ENCODE measurements at places on chromosomes 6 and 20. TPM values are rescaled to one million over a fixed set of nuclear protein-coding genes. Genes with fewer than 3 reads are reported as not detected.

PACSIN1 gene
- total RNA-seq = 0.33 TPM

GRCh38 chr6:34536251-34536958 lies 19.7 kb downstream of the SPDEF start:
- no peak overlapping the region for H3K4me3 ChIP-seq
- peak; percentile 72 for DNase-seq
- peaks cover 16% of the 10 kb centered on the region for H3K4me1 ChIP-seq
- H3K27ac ChIP-seq = peak overlapping the region; percentile 83
- H3K36me3 ChIP-seq = no peaks in the 10 kb centered on the region
- no peaks in the 10 kb centered on the region for H3K27me3 ChIP-seq

RPS6KA2 gene
- 23.7 TPM for total RNA-seq

GRCh38 chr20:45873409-45874103 lies 7.5 kb upstream of the ZSWIM1 start:
- H3K27me3 ChIP-seq = no peaks in the 10 kb centered on the region
- H3K36me3 ChIP-seq = no peaks in the 10 kb centered on the region
- no peak for DNase-seq
- H3K27ac ChIP-seq = no peak overlapping the region
- H3K4me3 ChIP-seq = no peak overlapping the region
- no peaks in the 10 kb centered on the region for H3K4me1 ChIP-seq

GRCh38 chr6:129510950-129511349 lies 199.0 kb downstream of the ARHGAP18 start:
- no peaks in the 10 kb centered on the region for H3K36me3 ChIP-seq
- no peak overlapping the region for H3K4me3 ChIP-seq
- H3K27ac ChIP-seq = no peak overlapping the region

- DNase-seq = no peak
- no peaks in the 10 kb centered on the region for H3K36me3 ChIP-seq
- no peaks in the 10 kb centered on the region for H3K4me1 ChIP-seq
- peak overlapping the region; percentile 50 for H3K4me3 ChIP-seq
- H3K27ac ChIP-seq = no peak overlapping the region
- no peaks in the 10 kb centered on the region for H3K27me3 ChIP-seq
These were observed 61.9 kb downstream of the GPR6 start for GRCh38 chr6:110039981-110040383.

C4A gene
- total RNA-seq = 230 TPM

DNA sequence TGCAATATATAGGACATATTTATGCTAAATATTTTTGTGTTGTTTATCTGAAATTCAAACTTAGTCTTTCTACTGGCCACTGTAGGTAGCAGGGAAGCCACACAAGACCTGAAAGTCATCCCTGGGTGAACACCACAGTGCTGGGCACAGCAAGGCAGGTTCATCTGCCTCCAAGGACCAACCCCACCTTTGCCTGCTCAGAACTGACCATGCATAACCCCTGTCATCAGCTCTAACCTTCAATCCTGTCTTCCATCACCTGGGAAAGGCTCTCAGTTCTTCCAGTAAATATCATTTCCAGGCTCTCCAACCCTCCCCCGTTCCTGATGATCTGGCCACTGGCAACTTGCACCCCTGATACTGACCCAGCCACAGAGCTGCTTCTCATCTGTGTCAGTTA lies 32.7 kb upstream of the CST7 start:
- H3K4me3 ChIP-seq = no peak overlapping the region
- no peaks in the 10 kb centered on the region for H3K4me1 ChIP-seq
- no peaks in the 10 kb centered on the region for H3K27me3 ChIP-seq

GRCh38 chr20:35004051-35004725 lies 48.5 kb downstream of the MYH7B start:
- H3K4me3 ChIP-seq = no peak overlapping the region
- H3K4me1 ChIP-seq = no peaks in the 10 kb centered on the region
- no peaks in the 10 kb centered on the region for H3K27me3 ChIP-seq
- H3K36me3 ChIP-seq = peaks cover 43% of the 10 kb centered on the region
- peak; percentile 38 for DNase-seq

DNA sequence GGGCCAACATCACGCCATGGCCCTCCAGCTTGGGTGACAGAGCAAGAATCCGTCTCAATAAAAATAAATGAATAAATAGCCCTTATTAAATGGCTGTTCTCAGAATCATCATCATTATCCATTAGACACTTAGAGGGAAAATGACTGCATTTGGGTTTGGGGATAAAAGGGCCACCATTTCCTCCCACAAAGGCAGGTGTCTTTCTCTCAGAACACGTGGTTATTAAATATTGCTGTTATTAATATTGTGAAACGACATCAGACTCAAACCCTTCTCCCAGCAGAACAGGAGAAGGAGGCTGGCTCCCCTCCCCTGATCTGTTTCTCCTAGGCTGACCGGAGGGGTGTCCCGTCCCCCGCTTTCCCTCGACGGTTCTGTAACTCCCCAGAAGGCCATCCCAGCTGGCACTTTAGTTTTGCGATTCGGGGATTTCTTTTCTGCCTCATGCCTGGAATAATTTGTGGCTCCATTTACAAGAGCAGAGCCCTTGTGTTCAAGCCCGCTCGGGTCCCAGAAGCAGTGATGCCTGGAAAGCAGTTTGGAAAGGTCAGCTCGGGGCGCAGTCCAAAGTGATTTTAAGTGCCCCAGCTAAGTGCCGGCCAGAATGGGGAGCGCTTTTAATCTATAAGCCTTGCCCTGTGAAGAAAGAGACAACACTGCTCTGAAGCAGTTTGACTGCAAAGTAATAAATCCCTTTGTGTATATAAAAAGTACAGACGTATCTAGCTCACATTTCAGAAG lies 41.9 kb downstream of the EYA2 start:
- H3K27ac ChIP-seq = no peak overlapping the region
- H3K4me1 ChIP-seq = no peaks in the 10 kb centered on the region
- H3K27me3 ChIP-seq = no peaks in the 10 kb centered on the region
- H3K4me3 ChIP-seq = no peak overlapping the region

- no peak for DNase-seq
- no peak overlapping the region for H3K4me3 ChIP-seq
- H3K27ac ChIP-seq = no peak overlapping the region
- H3K4me1 ChIP-seq = peaks cover 5% of the 10 kb centered on the region
- H3K36me3 ChIP-seq = no peaks in the 10 kb centered on the region
These were observed 31.4 kb downstream of the B4GALT5 start for GRCh38 chr20:49682278-49682677.

DNA sequence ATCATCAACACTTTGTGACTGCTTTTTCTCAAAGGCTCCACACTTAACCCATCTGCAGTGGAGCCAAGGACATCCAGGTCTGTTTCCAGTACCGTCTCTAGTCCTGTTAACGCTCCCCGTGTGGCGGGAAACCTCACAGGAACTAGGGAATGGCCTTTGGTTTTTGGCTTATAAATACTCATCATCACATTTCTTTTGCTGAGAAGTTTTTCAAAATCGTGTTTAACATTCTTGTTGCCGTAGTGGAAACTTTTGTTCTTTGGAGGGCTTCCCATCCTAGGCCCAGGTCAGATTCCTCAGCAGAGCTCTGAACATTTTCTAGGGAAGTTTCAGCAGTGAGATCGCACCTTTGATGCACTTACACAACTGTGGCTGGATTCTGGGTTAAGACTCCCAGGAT lies 24.6 kb downstream of the DAAM2 start:
- no peak for DNase-seq
- H3K4me1 ChIP-seq = peaks cover 13% of the 10 kb centered on the region
- no peak overlapping the region for H3K4me3 ChIP-seq
- peak overlapping the region; percentile 43 for H3K27ac ChIP-seq
- no peaks in the 10 kb centered on the region for H3K36me3 ChIP-seq

SCUBE3 gene
- 0.33 TPM for total RNA-seq

ZC3H12D gene
- total RNA-seq = 2.3 TPM

DNA sequence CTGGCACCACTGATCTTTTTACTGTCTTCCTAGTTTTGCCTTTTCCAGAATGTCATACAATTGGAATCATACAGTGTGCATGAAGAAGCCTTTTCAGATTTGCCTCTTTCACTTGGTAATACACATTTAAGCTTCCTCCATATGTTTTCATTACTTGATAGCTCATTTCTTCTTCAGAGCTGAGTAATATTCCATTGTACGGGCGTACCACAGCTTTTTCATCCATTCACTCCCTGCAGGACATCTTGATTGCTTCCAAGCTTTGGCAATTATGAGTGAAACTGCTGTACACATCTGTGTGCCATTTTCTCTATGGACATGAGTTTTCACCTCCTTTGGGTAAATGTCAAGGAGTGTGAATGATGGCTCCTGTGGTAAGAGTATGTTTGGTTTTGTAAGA lies 46.2 kb upstream of the LY86 start:
- H3K27ac ChIP-seq = no peak overlapping the region
- no peaks in the 10 kb centered on the region for H3K4me1 ChIP-seq
- DNase-seq = no peak
- no peak overlapping the region for H3K4me3 ChIP-seq
- no peaks in the 10 kb centered on the region for H3K36me3 ChIP-seq
- H3K27me3 ChIP-seq = peaks cover 6% of the 10 kb centered on the region

- DNase-seq = no peak
- H3K4me1 ChIP-seq = no peaks in the 10 kb centered on the region
- no peaks in the 10 kb centered on the region for H3K27me3 ChIP-seq
- no peak overlapping the region for H3K27ac ChIP-seq
- no peak overlapping the region for H3K4me3 ChIP-seq
- H3K36me3 ChIP-seq = no peaks in the 10 kb centered on the region
These were observed 79.0 kb upstream of the ATXN1 start for GRCh38 chr6:16840291-16840690.

- no peak for DNase-seq
- H3K4me3 ChIP-seq = no peak overlapping the region
- H3K27ac ChIP-seq = no peak overlapping the region
- H3K27me3 ChIP-seq = no peaks in the 10 kb centered on the region
- no peaks in the 10 kb centered on the region for H3K4me1 ChIP-seq
- H3K36me3 ChIP-seq = no peaks in the 10 kb centered on the region
These were observed 2.5 kb upstream of the BNIP5 start for GRCh38 chr6:36339146-36339545.

DNA sequence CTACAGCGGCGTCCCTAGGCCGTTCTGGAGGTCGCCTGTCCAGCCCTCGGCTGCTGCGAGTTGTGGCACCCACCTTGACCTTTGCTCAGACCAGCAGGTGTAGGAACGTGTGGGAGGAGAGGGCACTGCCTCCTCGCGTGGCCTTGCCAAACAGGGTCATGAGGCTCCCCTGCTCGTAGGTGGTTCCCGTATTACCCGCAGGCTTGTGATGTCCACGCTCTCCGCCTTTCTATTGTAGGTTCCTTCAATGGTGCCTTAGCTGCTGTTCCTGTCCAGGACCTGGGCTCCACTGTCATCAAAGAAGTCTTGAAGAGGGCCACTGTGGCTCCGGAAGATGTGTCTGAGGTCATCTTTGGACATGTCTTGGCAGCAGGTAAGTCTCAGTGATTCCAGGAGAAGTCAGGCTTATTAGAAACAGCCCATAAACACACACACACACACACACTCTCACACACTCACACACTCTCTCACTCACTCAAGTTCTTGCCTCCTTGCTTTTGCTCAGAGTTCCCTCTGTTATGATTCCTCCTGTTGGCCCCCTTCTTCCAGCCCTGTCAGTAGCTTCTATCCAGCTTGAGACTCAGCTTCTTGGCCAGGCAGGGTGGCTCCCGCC lies 942 bp downstream of the ACAT2 start:
- DNase-seq = no peak
- H3K4me1 ChIP-seq = no peaks in the 10 kb centered on the region
- peak overlapping the region; percentile 98 for H3K27ac ChIP-seq
- H3K27me3 ChIP-seq = no peaks in the 10 kb centered on the region
- H3K36me3 ChIP-seq = no peaks in the 10 kb centered on the region
- H3K4me3 ChIP-seq = peak overlapping the region; percentile 88

- no peaks in the 10 kb centered on the region for H3K27me3 ChIP-seq
- no peaks in the 10 kb centered on the region for H3K36me3 ChIP-seq
- no peak overlapping the region for H3K4me3 ChIP-seq
- peak; percentile 19 for DNase-seq
- H3K27ac ChIP-seq = no peak overlapping the region
These were observed 15.3 kb downstream of the MYH7B start for GRCh38 chr20:34970846-34971560.

GRCh38 chr6:138404666-138405337 lies 779 bp downstream of the HEBP2 start:
- no peaks in the 10 kb centered on the region for H3K4me1 ChIP-seq
- H3K36me3 ChIP-seq = peaks cover 4% of the 10 kb centered on the region
- peak overlapping the region; percentile 99 for H3K27ac ChIP-seq
- no peaks in the 10 kb centered on the region for H3K27me3 ChIP-seq
- DNase-seq = no peak

- no peaks in the 10 kb centered on the region for H3K4me1 ChIP-seq
- H3K27ac ChIP-seq = no peak overlapping the region
- H3K4me3 ChIP-seq = no peak overlapping the region
- DNase-seq = no peak
- H3K36me3 ChIP-seq = no peaks in the 10 kb centered on the region
- no peaks in the 10 kb centered on the region for H3K27me3 ChIP-seq
These were observed 233.4 kb downstream of the TBC1D7 start for GRCh38 chr6:13094781-13095425.

DNA sequence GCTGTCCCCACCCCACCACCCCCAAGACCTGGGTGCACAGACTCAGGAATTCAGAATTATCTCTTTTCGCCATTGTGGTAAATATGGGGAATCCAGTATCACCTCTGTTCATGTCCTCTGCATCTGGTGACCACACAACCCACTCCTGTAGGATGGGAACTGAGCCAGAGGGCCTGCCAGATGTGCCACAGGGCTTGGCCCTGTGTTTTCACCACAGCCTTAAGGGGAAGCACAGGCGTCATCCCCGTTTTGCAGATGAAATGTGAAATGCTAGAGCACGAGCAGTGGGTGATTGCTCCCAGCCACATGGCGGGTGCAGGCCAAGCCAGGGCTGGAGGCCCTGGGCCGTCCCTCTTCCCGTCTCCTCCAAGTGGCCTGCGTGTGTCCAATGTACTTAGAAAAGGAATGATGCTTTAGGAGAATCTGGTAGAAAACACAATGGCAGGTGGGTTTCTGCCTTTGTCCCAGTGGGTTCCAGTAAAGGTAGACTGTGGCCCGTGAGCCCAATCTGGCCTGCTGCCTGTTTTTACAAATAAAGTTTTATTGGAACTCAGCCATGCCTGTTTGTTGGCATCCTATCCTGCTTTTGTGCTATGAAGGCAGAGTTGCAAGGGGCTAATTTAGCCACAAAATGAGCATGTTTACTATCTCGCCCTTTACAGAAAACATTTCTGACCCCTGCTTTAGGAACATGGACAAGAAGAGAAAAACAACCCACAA lies 309.2 kb downstream of the CDH4 start:
- no peaks in the 10 kb centered on the region for H3K27me3 ChIP-seq
- no peak overlapping the region for H3K27ac ChIP-seq
- no peaks in the 10 kb centered on the region for H3K36me3 ChIP-seq
- no peak overlapping the region for H3K4me3 ChIP-seq

DNA sequence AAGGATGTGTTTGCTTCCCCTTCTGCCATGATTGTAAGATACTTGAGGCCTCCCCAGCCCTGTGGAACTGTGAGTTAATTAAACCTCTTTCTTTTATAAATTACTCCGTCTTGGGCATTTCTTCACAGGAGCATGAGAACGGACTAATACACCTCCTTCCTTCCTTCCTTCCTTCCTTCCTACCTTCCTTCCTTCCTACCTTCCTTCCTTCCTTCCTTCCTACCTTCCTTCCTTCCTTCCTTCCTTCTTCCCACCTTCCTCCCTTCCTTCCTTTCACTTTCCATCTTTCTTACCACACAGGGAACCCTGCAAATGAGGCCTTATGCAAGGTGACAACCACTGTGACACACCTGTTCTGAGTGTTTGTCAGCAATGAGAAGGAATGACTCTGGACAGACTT lies 141.3 kb upstream of the EXOC2 start:
- no peaks in the 10 kb centered on the region for H3K4me1 ChIP-seq
- H3K36me3 ChIP-seq = no peaks in the 10 kb centered on the region
- H3K27me3 ChIP-seq = no peaks in the 10 kb centered on the region
- DNase-seq = no peak
